ENCODE measurements at places on chromosomes 6 and 20.

DNA sequence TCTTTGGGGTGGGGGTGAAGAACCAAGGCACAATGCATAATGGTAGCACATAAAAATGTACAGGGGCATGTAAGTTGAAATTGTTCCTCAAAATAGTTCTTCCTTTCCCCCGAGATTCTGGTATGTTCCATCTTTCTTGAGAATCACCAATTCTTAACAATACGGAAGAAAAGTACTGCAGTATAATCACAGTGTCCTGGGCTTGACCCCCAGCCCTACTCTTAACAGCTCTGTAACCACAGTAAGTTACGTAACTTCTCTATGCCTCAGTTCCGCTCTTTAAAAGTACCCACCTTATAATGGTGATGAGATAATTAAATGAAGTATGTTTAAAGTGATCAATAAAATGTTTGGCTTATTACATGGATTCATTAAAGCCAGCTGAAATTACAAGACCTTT, 104.5 kb downstream of the SMLR1 start:
- DNase-seq, result no peak

DNA sequence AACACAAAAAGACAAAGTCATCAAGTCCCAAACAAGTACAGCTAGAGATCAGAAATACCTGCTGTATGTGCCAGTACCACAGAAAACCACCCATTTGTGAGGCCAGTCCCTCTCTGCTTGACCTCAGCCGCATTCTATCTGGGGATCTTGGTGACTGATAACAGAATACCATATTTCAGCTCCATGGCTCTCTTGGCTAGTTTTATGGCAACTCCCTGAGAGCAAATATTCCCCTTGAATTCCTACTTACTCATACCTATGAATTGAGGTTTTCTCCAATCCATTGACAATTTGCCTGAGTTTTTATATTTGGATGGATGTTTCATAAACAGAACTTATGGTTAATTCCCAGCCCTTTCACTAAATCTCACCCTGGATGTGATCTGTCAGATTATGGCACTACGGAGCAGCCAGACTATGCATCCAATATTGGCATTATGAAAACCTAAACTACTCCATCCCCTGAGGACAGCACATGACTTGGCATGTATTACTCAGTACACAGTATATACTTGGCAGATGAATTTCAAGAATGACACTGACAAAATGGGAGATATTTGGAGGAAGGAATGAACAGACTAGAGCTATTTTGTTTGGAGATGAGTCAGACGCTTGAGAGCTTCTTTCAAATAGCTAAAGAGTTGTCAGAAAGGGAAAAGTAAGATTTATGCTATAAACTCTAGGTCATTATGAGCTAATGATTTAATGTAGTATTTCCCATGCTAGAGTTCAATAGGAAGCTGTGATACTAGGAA, 95.7 kb downstream of the PRDM1 start:
- no peak for DNase-seq

GRCh38 chr6:52621631-52622030, 44.8 kb upstream of the TRAM2 start:
- no peak for DNase-seq

DNA sequence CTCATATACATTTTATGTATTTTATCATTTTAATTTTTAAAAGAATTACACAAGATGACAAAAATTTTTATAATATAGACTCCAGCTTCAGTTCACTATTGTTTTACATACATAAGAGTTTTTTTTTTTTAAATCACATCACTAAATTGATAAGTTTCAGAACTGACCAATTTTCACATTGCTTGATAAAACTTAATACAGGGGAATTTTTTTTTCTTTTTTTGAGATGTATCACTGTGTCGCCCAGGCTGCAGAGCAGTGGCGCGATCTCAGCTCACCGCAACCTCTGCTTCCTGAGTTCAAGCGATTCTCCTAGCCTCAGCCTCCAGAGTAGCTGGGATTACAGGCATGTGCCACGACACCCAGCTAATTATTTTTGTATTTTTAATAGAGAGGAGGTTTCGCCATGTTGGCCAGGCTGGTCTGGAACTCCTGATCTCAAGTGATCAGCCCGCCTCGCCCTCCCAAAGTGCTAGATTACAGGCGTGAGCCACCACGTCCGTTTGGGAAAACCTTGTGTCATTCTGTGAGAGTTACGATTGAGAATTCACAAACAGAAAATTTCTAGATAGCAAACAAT, 36.6 kb upstream of the BTN3A2 start:
- no peak for DNase-seq

- DNase-seq, result no peak
Observed at GRCh38 chr20:31494131-31494530, 19.0 kb downstream of the REM1 start.

- DNase-seq, result no peak
Observed at GRCh38 chr20:44195605-44196004, 8.6 kb upstream of the JPH2 start.

DNA sequence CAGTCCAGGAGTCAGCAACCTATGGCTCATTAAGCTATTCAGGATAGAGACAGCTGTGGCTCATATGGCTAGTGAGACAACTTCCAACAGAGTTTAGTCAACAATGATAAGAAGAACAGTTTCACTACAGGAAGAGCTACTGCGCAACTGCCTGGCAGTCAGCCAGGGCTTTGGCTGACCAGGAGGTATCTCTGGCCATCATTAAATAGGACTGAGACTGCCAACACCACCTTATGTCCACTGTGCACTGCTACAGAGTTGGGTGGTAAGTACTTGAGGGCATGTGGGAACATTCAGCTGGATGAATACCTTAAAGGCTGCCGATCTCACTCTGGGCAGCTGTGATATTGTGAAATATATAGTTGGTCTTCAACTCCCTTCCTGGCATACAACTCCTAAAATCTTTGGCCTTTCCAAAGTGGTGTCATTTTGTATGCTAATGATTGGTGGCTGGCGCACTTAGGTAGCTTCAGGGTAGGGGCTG, 52.2 kb upstream of the FAM83C start:
- DNase-seq, result peak; percentile 86

- DNase-seq, result no peak
Observed at GRCh38 chr6:52552278-52552643, 24.6 kb downstream of the TRAM2 start.

DNA sequence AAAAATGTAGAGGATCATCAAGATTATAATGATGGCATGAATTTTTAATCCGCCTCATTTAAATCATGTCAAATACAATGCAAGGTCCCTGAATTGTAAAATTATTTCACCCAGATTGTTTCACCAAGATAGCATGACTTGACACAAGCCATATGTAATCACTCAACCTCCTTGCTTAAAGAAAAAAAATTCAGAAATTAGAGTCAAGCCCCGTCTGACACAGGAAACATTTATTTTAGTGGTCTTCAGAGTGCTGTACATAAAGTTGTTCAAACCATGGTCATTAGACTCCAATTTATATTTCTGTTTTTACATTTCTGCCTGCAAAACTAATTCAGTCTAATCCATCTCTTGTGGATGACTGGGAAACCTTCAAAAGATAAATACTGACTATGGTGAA, 200.2 kb downstream of the CBLN4 start:
- DNase-seq, result no peak
